ENCODE measurements at places on chromosomes 6 and 20.

GRCh38 chr6:25112322-25112773, 166.8 kb upstream of the CARMIL1 start:
- no peak for DNase-seq

DNA sequence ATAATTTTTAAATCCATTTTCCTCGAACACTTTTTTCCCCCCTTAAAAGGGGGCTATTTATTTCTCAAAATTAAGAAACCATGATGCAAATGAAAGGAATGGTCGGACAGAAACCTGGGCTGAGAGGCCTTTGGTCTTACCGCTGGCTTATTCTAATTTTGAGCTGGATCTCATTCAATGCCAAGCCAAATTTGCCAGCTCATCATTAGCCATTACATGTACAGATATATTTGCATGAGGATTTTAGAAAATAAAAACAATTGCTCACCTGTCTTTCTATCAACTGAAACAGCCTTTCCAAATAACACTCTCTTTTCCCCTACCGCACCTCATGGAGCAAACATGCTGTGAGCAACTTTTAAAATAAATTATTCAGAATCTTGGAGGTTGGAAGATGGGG, 219.5 kb upstream of the DTNBP1 start:
- DNase-seq = no peak

DNA sequence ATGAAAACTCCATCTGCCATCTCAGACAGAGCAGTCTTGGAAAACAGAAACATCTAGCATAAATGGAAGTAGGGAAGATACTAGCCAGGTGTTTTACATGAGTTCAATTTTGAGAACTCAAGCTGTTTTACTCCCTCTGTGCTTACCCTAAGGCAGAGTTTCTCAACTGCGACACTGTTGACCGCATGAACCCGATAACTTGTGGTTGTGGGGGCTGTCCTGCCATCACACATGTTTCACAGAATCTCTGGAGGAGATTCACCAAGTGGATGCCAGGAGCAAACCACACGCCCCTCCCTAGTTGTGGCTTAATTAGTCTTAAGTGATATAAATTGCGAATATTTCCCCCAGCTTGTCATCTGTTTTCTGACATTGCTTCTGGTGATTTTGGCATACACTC, 2.3 kb upstream of the SERPINB6 start:
- DNase-seq = peak; percentile 44

DNA sequence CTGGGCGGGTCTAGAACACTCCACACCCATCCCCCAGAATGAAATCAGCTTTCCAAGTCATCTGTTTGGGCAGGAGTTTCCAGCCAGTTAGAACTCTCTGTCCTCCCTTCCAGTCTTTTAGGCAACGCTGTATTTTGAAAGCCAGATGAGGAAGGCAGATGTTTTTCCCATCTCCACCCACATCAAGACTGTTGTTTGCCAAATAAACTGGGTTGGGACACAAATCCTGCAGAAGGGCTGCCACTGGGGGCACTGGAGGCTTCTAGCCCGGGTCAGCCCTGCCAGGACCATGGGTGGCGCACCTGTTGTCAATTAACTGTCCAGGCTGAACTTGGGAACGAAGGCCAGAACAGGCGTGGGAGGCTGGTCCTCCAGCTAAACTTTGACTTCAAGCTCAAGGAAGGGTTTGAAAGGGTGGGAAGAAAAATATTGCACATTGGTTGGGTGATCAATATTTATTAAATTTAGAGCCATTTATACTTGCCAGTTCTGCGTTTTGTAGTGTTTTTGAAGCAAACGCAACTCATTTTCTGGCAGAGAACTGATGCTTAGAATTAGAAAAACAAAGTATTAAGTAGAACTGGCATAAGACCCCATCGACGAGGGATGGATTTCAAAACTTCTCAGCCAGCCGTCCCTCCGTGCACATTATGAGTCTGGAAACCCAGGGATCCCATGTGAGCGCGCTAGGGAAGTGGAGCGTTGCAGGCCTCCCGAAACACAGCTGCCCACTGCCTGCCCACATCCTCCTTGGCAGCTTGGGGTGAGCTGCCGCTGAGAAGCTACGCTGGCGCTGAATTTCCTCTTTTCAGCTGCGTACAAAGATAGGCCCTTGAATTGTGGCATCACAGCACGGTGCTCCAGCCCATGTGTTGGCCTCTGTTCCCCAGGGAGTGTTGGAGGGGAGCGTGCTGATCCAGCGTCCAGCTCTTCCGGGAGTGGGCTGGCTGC, 297.4 kb downstream of the QKI start:
- no peak for DNase-seq

- no peak for DNase-seq
These were observed 17.1 kb downstream of the MYT1 start for GRCh38 chr20:64181391-64181790.

DNA sequence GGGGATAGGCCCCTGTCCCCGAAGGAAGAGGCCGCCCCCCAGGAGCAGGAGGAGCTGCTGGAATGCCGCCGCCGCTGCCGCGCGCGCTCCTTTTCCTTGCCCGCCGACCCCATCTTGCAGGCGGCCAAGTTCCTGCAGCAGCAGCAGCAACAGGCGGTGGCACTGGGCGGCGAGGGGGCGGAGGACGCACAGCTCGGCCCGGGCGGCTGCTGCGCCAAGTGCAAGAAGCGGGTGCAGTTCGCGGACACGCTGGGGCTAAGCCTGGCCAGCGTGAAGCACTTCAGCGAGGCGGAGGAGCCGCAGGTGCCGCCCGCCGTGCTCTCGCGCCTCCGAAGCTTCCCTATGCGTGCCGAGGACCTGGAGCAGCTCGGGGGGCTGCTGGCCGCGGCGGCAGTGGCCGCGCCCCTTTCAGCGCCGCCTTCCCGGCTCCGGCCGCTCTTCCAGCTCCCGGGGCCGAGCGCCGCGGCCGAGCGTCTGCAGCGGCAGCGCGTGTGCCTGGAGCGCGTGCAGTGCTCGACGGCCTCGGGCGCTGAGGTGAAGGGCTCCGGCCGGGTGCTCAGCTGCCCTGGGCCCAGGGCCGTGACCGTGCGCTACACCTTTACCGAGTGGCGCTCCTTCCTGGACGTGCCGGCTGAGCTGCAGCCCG, 630 bp downstream of the PPP1R3G start:
- no peak for DNase-seq

DNA sequence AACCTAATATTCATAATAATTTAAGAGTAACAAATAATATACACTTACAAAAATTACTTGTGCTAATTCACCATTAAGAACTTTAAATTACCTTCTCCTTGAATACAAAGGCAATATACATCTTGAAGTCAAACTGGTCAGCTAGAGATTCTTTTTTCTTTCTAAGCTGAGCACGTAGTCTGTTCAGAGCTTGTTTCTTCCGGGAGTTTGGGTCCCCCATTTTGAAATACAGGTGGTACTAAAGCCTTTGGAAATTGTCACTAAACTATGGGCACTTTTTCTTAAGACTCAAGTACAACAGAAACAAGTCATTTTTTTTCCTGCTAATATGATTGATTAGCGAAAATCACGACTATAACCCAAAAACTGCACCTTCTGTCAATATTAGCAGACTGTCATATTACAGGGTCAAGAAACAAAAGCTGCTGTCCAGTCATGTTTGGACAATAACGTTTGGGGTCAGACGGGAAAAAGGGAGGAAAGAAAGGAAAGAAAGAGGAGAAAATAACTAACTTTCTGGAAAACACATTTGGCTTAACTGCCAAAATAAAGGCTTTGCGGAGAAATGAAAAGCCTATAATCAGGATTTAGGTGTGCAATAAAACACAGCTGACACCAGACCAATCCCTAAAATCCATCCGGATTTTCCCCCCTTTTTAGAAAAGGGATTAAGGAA, 367 bp downstream of the C6orf62 start:
- DNase-seq = no peak

DNA sequence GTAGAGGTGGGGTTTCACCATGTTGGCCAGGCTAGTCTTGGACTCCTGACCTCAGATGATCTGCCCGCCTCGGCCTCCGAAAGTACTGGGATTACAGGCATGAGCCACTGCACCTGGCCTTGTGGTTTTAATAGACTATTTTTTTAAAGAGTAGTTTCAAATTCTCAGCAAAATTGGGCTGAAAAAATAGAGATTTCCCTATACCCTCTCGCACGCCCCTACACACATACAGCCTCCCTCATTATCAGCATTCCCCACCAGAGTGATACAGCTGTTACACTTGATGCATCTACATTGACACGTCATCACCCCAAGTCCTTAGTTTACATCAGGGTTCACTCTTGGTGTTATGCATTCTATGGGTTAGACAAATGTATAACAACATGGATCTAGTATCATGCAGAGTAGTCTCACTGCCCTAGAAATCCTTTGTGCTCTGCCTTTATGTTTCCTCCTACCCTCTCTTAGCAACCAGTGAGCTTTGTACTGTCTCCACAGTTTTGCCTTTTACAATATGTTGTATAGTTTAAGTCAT, 103.6 kb downstream of the CDYL start:
- no peak for DNase-seq

- DNase-seq = no peak
These were observed 84.1 kb upstream of the POPDC3 start for GRCh38 chr6:105263685-105264610.

DNA sequence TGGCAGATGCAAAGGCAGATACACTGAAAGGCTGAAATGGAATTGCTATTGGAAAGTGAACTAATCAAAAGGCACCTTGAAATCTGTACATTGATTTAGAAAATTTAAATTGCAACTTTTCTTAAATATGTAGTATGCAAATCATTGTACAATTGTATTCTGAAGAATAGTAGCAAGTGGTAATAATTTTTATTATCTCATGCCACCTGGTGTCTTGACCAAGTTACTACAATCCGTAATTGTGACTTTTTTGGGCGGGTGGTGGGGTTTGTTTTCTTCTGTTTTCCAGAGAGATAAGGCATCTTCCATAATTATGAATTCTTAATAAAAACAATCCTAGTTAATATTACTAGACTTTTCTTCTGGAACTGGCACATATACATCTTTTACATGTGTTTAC, 12.5 kb upstream of the BCKDHB start:
- DNase-seq = no peak

GRCh38 chr6:146856296-146856695, 257.5 kb downstream of the ADGB start:
- no peak for DNase-seq

DNA sequence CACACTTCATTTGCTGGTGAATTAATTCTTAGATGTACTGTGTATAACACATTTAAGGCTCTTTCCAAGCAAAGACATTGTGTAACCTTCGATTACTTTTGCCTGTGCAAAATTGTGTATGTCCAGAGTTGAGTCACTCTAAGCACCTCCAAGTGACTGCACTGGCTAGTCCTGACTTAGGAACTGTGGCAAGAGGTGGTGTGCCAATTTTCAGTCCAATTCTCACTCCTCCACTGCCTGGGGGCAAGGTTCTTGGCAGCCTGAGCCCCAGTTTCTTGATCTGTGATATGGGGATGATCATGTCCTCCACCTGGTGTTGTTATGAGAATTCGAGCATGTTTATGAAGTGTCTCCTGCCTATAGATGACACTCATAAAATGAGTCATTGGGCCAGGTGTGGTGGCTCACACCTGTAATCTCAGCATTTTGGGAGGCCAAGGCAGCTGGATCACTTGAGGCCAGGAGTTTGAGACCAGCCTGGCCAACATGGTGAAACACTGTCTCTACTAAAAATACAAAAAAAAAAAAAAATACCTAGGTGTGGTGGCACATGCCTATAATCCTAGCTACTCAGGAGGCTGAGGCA, 105.3 kb upstream of the CDYL start:
- DNase-seq = no peak

- no peak for DNase-seq
These were observed 101.2 kb downstream of the HTR1B start for GRCh38 chr6:77362055-77362454.

DNA sequence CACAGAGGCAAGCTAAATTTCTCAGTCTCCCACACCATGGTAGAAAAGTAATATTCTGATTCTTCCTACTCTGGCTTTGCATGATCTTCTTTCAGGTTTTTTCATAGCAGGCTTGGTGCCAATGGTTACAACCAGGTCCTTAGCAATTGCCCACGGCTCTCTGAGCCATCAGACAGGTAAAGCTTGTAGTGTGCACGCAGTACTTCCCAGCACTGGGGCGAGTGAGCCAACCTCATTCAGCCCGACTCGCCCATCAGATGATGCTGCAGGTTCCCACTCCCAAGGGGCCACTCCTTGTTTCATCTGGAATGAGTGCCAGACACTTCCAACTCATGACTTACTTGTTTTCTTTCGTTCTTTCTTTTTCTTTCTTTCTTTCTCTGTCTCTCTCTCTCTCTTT, 78.3 kb downstream of the PERP start:
- no peak for DNase-seq

GRCh38 chr6:31125162-31125561, 4.9 kb upstream of the CDSN start:
- no peak for DNase-seq

DNA sequence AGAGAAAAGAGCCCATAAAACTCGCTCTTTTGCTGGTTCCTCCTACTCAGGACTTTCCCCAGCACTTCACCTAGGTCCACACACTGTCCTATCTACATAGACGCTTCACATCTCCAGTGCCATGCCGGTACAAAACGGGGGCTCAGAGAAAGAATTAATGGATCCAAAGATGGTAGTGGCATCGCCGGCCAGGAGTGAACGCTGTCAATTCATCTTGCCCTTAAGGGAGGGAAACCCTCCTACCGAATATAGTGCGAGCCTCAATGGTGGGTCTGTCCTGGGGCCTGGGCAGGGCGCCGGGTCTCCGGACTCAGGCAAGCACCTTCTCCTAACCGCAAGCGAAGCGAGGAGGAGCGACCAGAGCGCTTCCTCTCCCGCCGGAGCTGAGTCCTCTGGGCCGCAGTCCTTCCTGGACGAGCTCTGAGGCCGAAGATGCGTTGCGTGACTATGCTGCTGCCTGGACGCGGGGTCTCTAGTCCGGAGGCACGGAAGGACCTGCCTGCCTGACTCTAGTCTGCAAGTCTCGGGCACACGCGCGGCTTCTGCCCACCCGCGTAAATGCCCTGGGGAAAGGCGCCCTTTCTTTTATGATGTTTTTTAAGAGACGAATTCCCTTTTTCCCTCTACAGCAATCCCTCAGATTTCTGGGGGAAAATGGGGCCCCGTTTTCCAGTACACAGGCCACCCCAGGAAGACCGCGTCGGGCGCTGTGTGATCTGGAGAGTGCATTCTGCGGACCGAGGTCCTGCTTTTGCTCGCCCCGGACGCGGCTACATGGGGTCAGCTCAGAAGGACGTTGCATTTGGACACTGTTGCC, 100.1 kb upstream of the PRDM1 start:
- no peak for DNase-seq

DNA sequence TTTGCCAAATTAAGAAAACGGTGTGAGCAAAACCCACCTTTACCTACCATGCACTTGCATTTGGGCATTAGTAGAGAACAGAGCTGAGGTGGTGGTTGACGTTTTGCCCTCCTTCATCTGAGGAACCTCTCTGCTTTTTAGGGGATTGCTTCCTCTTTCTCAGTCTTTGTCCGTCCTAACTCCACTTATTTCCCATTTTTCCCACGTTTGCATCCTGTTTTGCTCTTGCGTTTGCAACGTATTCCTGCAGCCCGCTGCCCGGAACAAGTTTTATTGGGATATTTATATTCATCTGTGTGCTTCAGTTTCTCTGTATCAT, 374 bp upstream of the SERINC1 start:
- DNase-seq = no peak

Measured in fibroblast of skin of left quadriceps (primary cell).